CD4-positive, alpha-beta T cell treated with Interleukin-2 at 100 ng/mL for 4 hours (primary cell): ENCODE measurements at places on chromosomes 7 and 10.

GRCh38 chr7:41779918-41780317 lies 77.0 kb upstream of the INHBA start:
- DNase-seq = no peak

- no peak for DNase-seq
These were observed 3.5 kb upstream of the CFAP46 start for GRCh38 chr10:132945894-132946255.

DNA sequence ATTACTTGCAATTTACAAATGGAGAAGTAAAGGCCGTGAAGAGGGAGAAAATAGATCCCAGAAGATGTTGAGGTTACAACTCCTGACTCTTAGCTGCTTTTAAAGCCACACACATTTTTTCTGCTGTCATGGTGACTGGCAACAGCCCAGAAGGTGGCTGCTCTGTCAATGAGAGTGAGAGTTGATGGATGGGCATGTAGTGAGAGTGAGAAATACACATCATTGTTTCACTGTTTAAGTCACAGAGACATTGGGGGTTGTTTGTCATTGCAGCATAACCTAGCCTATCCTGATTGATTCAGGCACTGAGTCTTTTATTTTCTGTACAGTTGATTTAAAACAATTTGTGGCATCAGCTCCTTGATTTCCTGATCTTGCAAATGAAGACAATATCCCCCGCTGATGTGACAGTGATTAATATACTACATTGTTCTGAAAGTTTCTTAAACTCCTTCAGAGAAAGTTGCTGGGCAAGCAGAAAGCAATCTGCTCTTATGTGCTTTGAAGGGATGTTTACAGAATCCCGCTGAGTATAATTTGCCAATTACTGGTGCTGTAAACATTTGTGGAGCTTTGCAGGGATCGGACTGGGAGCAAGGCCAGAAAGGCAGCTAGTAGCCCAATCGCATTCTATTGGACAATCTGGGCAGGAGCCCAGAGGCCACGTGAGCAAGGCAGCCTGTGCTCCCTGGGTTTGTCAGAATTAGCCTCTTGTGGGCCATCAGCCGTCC lies 229.6 kb downstream of the PRPF18 start:
- DNase-seq = no peak

GRCh38 chr10:118955951-118956801 lies 73.3 kb upstream of the NANOS1 start:
- DNase-seq = no peak

DNA sequence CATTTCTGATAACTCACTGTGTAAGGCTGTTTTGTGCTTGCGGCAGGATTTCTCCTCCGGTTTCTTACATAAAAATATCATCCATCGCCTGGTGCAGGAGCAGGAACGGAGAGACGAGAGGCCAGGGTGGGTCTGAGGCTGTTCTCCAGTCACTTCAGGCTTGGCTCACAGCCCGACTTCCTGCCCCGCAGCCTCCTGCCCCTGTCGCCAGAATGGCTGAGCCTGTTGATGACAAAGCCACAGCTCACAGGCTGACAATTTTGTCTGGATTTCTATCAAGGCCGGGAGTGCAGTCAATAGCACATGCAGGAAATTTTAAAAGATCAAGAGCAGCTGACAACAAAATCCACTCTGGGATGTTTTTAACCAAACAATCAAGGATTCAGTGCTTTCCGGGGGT lies 229.7 kb upstream of the ZNF32 start:
- DNase-seq = no peak

DNA sequence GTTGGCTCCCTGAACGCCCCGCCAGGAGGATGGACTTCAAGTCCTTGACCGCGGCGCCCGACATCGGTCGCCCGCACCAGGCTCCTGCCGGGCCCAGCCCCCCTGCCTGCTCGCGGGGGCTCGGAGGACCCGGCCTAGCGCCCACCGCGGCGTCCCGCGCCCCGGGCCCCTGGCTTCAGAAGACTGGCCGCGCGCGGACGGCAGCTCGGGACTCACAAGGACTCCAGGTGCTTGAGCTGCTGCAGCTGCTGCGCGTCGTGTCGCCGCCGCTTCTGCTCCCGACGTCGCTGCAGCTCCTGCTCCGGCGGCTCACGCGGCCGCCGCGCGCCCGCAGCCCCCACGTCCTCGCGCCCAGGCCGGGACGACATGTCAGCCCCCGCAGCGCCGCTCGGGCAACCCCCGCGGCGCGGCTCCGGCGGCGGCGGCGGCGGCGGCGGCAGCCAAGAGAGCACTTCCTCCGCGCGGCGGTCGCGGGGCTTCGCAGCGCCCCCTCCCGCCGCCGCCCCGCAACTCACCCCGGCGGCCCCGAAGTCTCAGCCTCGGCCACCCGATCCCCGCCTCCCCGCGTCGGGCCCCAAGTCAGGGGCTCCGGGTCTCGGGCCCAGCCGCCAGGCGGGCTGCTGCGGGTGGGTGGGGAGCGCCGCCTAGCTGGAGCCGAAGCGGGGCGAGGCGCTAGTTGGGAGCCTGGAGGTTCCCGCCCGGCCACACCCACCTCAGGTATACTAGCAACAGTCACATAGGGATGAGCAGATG lies at the start of gene RP9:
TSS of gene RP9 (minus strand) at position 400 of the 753 bp plus-strand sequence. CDS start at position 368, 32 bp downstream.
- DNase-seq = peak; percentile 78

GRCh38 chr7:1601956-1602355 lies 32.1 kb upstream of the PSMG3 start:
- no peak for DNase-seq

DNA sequence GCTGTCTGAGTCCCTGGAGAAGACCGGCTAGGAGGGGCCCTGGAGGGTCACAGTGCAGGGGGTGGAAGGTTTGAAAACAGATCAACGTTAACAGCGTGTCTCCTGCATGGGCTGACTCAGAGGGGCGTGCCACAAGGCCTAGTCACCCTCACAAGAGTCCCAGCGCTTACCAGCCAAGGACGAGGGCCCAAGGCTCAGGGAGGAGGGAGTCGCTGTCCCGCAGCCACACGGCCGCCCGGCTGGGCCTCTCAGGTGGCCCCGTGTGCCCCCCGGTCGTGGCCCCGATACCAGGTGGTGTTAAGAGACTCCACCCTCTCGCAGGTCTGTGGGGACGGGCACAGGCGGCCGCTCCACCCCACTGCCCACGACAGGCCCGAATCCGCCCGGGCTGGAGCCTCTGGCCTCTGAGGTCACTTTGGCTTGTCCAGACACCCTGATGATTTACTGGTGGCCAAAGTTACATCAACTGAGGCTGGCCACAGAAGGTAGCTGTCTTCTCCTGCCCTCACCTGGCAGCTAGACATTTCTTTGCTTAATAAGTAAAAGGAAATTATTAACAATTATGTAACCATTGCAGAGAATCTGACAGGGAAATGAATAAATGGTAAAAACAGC lies 34.0 kb downstream of the FAM20C start:
- DNase-seq = no peak

GRCh38 chr10:71308985-71309384 lies 10.1 kb upstream of the SLC29A3 start:
- DNase-seq = no peak

- peak; percentile 29 for DNase-seq
These were observed 837 bp upstream of the IGFBP3 start for GRCh38 chr7:45921699-45922519.

GRCh38 chr10:5530846-5531557 lies 6.2 kb downstream of the CALML3 start:
- no peak for DNase-seq

- no peak for DNase-seq
These were observed 122.0 kb downstream of the FAM53B start for GRCh38 chr10:124622158-124622557.

- DNase-seq = no peak
These were observed 1.8 kb downstream of the CHRM2 start for GRCh38 chr7:136869991-136870865.

- DNase-seq = no peak
These were observed 253.9 kb downstream of the OTUD1 start for GRCh38 chr10:23692736-23693135.

- no peak for DNase-seq
These were observed 173.7 kb downstream of the COBL start for GRCh38 chr7:51142741-51143385.

DNA sequence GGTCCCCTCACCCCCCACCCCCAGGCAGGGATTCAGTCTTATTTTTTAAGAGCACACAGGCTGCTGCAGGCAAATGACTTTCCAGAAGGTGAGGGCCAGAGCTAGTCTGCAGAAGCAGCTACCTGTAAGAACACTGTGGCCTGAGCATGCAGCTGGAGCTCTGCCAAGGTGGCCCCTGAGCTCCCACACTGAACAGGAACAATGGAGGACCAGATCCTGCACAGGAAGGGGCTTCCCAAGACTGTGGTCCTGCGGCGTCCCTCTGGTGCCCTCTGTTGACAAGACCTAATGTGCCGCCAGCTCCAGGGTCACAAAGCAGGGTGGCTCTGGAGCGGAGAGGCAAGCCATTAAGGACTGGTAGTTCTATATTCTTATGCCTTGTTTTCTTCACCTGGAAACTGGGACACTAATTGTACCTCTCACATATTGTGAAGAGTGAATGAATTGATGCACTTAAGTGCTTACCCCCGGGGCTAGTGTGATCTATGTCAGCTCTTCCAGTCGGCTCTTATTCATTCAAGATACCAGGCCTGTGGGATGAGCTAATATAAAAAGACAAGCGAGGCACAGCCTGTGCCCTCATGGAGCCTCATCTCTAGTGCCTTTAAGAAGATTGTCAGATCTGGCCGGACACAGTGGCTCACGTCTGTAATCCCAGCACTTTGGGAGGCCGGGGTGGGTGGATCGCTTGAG lies 8.0 kb upstream of the BEND7 start:
- no peak for DNase-seq

DNA sequence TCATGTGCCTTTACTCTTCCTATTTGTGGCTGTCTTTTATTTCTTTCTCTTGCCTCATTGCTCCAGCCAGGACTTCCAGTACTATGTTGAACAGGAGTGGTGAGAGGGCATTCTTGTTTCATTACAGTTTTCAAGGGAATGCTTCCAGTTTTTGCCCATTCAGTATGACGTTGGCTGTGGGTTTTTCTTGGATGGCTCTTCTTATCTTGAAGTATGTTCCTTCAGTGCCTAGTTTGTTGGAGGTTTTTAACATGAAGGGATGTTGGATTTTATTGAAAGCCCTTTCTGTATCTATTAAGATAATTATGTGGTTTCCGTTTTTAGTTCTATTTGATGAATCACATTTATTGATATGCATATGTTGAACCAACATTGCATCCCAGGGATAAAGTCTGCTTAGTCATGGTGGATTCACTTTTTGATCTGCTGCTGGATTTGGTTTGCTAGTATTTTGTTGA lies 96.8 kb downstream of the GLCCI1 start:
- DNase-seq = no peak

DNA sequence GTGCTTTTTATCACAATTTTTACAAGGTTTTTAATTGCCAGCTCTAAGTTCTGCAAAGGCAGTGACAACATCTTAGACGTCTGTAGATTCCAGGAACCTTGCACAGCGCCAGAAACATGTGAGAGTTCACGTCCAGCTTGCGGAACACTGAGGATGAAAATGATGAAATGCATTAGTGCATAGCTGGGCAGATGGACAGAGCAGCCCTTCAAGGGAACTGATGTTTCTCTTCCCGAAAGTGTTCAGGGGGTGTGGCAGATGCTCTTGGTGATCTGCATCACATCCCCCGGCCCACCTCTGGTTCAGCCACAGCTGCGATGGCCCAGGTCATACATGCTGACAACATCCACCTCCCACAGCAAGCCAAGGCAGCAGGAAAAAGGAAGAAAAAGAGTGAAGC lies 40.9 kb downstream of the ITIH5 start:
- no peak for DNase-seq

DNA sequence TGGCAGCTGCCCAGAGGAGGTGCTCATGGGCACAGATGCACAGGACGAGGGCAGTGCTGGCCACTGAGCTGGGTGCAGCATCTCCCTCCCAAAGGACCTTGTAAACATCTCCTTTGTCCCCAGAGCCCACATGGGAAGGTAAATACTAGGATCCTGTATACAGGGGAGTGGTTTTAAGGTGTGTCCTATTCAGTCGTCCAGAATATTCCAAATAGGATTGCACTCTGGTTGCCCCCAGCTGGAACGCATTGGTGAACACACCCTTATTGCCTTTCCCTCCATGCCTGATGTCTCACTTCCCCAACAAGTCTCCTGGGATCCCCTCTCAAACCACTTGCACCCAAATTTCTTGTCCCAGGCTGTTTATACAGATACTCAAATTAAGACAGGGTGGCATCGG lies 152.0 kb upstream of the PCBD1 start:
- DNase-seq = no peak

DNA sequence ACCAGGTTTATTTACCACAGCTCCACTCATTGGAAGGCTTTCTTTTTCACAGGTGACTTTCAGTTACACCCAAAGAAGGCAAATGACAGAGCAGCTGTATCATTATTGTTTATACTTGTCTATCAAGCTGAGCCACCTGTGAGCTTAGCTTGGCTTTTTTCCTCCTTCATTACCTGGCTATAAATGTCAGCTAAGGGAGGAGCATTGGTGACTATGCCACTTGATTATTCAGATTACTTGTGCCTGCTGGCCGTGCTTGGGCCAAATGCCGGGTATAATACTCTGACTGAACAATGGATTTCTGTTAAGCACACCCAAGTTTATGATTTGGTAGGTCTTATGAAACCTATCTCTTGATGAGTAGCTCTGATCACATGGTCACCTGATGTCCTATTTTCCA lies 9.9 kb upstream of the GNAT3 start:
- DNase-seq = no peak

GRCh38 chr10:25457552-25457951 lies 282.8 kb downstream of the GPR158 start:
- DNase-seq = no peak

DNA sequence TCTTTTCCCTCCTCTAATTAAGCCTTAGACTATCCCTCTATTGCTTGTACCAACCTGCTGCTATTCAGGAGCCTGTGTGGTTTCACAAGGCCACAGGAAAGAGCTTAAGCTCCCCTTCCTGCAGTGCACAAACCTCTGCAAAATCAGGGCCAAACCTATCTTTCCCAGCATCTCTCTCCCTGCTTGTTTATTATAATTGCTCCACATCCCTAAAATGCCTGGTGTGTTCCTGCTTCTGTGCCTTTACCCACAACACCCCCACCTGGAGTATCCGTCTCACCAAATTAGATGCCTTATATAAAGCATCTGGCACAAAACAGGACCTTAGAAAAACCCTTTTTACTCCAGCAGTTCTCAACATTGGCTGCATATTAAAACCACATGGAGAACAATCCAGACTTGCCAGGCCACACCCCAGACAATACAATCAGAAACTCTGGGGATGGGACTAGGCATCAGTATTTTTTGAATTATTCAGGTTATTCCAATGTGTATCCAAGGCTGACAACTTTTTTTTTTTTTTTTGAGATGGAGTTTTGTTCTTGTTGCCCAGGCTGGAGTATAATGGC lies 16.7 kb downstream of the SEC31B start:
- DNase-seq = no peak
